ENCODE measurements at places on chromosomes 16 and 17.

DNA sequence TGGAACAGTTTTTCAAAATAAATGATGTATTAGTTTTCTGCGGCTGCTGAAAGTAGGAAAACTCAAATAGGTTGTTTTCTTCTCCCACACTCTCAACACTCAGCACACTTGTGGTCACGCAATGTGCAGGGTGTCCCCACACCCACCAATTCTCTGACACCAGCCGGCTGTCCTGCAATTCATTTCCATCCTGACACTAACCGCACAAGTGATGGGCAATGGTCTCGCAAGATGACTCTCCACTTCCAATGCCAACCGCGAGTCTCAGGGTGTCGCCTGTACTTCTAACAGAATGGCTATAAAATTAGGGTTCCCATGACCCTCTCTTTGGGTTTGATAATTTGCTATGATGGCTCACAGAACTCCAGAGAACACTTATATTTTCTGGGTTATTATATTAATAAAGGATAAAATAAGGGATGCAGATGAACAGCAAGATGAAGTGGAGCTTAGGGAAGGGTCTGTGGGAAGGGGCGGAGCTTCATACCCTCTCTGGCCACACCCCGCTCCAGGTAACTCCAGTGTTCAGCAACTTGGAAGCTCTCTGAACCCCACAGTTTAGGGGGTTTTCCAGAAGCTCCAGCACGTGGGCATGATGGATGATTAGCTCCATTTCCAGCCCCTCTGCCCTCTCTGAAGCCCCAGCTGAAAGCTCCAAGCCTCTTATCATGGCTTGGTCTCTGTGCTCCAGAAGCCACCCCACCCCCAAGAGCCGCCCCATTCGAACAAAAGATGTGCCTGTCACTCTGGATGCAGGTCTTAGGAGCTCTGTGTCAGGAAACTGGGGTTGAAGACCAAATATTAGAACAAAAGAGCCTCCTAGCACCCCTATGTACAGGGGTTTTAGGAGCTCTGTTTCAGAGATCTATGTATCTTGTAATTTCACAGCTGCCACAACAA lies 19.8 kb downstream of the TAF1C start:
- no peak for DNase-seq
- peaks cover 16% of the 10 kb centered on the region for H3K27me3 ChIP-seq
- no peak overlapping the region for H3K4me3 ChIP-seq

- DNase-seq = no peak
- H3K27me3 ChIP-seq = no peaks in the 10 kb centered on the region
- no peak overlapping the region for H3K4me3 ChIP-seq
- peaks cover 23% of the 10 kb centered on the region for H3K4me1 ChIP-seq
Observed at GRCh38 chr16:48371393-48371780, 13.8 kb downstream of the SIAH1 start.

GRCh38 chr16:4136229-4136813 lies 20.1 kb upstream of the ADCY9 start:
- no peaks in the 10 kb centered on the region for H3K36me3 ChIP-seq
- DNase-seq = no peak
- H3K4me3 ChIP-seq = no peak overlapping the region
- no peaks in the 10 kb centered on the region for H3K4me1 ChIP-seq
- H3K27me3 ChIP-seq = peaks cover 7% of the 10 kb centered on the region

- peaks cover 7% of the 10 kb centered on the region for H3K4me1 ChIP-seq
- no peaks in the 10 kb centered on the region for H3K27me3 ChIP-seq
- no peak overlapping the region for H3K4me3 ChIP-seq
- DNase-seq = no peak
- no peak overlapping the region for H3K27ac ChIP-seq
- H3K36me3 ChIP-seq = no peaks in the 10 kb centered on the region
Observed at GRCh38 chr17:304461-304860, 48.1 kb downstream of the RPH3AL start.

GRCh38 chr17:71313866-71314265 lies 807.0 kb upstream of the SOX9 start:
- no peaks in the 10 kb centered on the region for H3K36me3 ChIP-seq
- H3K27me3 ChIP-seq = no peaks in the 10 kb centered on the region
- no peak overlapping the region for H3K4me3 ChIP-seq

GRCh38 chr17:40105861-40106759 lies 5.7 kb upstream of the NR1D1 start:
- H3K4me1 ChIP-seq = peaks cover 62% of the 10 kb centered on the region
- H3K4me3 ChIP-seq = peak overlapping the region; percentile 8
- H3K27me3 ChIP-seq = no peaks in the 10 kb centered on the region
- no peaks in the 10 kb centered on the region for H3K36me3 ChIP-seq
- H3K27ac ChIP-seq = peak overlapping the region; percentile 29

DNA sequence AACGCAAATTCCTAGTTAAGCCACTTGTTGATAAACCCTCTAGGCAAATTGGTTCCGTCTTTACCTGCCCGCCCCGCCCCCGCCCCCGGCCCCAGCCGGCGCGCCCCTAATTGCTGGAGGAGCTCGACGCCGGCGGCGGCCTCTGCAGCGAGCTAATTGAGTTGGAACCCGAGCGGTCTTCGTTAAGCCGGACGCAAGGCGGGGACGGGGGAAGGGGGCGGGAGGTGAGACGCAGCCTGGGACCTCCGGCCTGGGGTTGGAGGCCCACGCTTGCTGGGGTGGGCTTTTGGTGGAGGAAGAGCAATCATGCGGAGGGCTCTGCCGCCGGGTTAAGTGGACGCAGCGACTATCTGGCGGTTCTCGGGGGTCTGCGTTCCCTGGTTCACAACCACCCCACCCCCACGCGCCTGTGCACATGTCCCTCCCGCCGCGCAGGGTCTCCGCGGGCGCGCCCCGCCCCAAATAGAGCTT lies 12.7 kb upstream of the FOXF1 start:
- peaks cover 45% of the 10 kb centered on the region for H3K27me3 ChIP-seq
- no peak overlapping the region for H3K4me3 ChIP-seq
- DNase-seq = no peak
- no peak overlapping the region for H3K27ac ChIP-seq
- no peaks in the 10 kb centered on the region for H3K4me1 ChIP-seq

GRCh38 chr17:35801583-35802224 lies 6.3 kb upstream of the MMP28 start:
- DNase-seq = no peak
- peaks cover 19% of the 10 kb centered on the region for H3K27me3 ChIP-seq
- no peaks in the 10 kb centered on the region for H3K36me3 ChIP-seq
- peaks cover 7% of the 10 kb centered on the region for H3K4me1 ChIP-seq
- H3K27ac ChIP-seq = no peak overlapping the region

- no peak overlapping the region for H3K4me3 ChIP-seq
- H3K27ac ChIP-seq = no peak overlapping the region
- peaks cover 23% of the 10 kb centered on the region for H3K4me1 ChIP-seq
- peaks cover 8% of the 10 kb centered on the region for H3K27me3 ChIP-seq
- DNase-seq = peak; percentile 63
Observed at GRCh38 chr17:35804658-35805192, 4.6 kb upstream of the TAF15 start.

DNA sequence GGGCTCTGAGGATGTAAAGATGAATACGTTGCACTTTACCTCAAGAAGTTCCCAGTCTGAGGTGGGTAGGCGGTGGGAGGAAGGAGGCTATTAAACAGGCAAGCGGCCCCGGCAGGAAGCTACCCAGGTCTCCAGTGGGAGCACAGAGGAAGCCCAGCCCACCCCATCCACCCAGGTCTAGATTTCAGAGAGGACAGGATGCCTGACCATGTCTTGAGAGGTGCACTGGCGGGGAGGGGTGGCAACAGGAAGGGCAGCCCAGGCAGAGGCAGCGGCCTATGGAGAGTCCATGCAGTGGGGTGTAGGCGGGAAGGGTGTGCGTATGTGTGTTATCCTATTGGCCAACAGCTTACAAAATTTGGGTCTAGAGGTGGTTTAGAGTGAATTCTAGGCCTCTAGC lies 13.9 kb downstream of the SARM1 start:
- peaks cover 7% of the 10 kb centered on the region for H3K36me3 ChIP-seq
- peak overlapping the region; percentile 88 for H3K4me3 ChIP-seq
- no peak for DNase-seq
- H3K4me1 ChIP-seq = peaks cover 20% of the 10 kb centered on the region
- H3K27me3 ChIP-seq = peaks cover 6% of the 10 kb centered on the region
- H3K27ac ChIP-seq = peak overlapping the region; percentile 80

DNA sequence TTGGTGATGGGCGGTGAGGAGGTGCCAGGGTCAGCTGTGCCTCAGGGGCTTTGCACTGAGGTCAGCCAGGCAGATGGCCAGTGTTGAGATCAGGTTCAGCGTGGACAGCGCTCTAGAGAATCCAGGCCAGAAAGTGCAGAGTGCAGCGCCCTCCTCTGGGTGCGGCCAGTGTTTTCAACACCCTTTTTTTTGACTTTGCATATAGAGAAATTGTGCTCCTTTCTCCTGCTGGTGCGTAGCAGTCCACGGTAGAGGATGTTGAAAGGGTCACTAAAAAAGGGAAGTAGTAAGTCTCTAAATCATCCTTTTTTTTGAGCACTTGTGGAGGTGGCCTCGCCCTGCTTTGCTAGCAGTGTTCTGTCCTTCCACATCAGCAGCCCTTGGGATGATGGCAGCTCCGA lies 53.9 kb downstream of the BANP start:
- H3K36me3 ChIP-seq = peaks cover 5% of the 10 kb centered on the region
- no peak overlapping the region for H3K27ac ChIP-seq
- H3K4me1 ChIP-seq = peaks cover 6% of the 10 kb centered on the region
- H3K27me3 ChIP-seq = no peaks in the 10 kb centered on the region
- DNase-seq = no peak

DNA sequence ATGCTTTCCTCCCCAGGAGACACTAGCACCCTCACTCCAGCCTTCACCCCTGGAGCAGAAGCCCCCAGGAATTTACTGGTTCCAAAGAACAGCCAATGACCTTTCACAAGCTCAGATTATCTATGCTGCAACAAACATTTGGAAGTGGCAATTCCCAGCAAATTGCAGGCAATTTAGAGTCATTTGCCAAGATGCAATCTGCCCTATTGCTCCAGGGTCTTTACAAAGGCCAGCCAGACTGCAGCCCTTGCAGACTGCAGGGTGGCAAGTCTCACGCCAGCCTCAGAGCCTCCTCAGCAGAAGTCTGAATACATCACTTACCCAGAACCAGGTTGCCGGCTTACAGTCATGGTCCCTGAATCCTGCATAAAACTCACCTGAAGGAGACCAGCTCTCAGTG lies 21.8 kb downstream of the AXIN1 start:
- H3K4me3 ChIP-seq = no peak overlapping the region
- H3K4me1 ChIP-seq = peaks cover 53% of the 10 kb centered on the region
- no peaks in the 10 kb centered on the region for H3K36me3 ChIP-seq
- H3K27me3 ChIP-seq = no peaks in the 10 kb centered on the region

DNA sequence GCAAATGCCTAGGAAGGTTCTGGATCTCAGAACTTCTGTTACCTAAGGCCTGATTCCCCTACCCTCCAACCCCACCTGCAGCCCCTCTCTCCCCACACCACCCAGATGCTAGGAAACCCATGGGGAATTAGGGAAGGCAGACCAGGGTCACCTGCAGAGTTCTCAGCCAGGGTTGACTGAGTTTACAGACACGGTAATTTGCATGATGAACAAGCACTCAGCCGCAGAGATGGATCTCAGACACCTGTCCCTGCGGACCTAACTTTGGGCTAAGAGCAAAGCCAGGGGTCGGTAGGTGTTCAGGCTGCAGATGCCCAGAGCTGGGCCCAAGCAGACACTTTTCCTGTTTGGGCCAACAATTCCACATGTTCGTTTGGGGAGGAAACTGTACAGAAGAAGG lies 2.9 kb downstream of the ABI3 start:
- no peak for DNase-seq
- peak overlapping the region; percentile 76 for H3K27ac ChIP-seq
- H3K4me1 ChIP-seq = peaks cover 87% of the 10 kb centered on the region
- H3K4me3 ChIP-seq = peak overlapping the region; percentile 90
- H3K36me3 ChIP-seq = peaks cover 6% of the 10 kb centered on the region

DNA sequence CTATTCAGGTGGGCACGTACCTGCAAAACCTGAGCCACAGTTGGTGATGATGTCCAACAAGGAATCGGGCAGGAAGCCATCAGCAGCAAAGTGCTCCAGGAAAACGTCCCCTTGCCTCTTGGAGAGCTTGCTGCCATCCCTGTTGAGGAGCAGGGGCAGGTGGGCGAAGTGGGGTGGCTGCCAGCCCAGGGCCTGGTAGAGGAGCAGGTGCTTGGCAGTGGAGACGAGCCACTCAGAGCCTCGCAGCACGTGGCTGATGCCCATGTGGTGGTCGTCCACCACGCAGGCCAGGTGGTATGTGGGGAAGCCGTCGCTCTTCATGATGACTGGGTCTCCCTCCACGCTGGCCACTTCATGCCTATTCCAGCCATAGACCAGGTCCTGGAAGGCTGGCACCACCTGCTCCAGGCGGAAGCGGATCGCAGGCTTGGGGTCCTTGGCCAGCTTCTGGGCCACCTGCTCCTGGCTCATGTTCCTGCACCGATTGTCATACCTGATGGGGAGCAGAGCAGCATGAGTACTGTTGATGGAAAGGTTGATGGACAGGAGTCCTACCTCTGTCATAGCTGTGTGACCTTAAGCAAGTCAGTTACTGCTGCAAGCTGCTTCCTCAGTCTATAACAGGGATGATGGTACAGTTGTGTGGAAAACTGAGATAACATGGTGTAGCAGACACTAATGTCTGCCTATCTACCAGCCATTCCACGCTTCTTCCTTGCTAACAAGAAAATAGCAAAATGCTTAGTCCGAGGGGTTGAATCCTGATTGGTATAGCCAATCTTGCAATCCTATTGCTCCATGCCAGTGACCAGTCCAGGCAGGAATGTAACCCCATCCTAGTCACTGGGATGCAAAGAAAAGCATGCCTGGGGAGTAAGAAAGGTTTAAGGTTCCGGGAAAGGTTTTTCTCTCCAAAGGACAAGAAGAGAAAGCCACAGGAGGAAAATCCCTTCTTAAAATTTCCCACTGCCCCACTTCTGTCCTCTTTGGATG lies 22.0 kb downstream of the EARS2 start:
- no peaks in the 10 kb centered on the region for H3K27me3 ChIP-seq
- H3K36me3 ChIP-seq = peaks cover 4% of the 10 kb centered on the region
- no peak overlapping the region for H3K27ac ChIP-seq
- H3K4me1 ChIP-seq = no peaks in the 10 kb centered on the region

Measured in natural killer cell treated with Interleukin-12 subunit alpha and Interleukin-12 subunit beta and Interleukin-15 and Interleukin-18, amount 100 ng/mL, for 72 hours (primary cell).